ENCODE measurements at places on chromosomes 2 and 18.

DNA sequence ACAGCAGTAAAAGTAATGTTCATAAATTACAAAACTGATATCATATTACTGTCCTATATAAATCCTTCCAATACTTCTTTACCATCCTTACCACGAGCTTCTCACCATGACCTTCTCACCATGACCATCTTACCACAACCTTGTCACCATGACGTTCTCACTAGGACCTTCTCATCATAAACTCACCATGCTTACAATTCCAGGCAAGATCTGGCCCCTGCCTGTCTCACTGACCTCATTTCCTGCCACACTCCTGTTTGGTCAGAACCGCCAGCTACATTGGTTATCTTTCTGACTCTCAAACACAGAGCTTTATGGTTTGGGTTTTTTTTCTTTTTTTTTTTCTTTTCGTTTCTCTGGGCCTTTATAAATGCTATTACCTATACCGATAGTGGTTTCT is 827.6 kb downstream of the RNF144A start:
- DNase-seq: no peak

DNA sequence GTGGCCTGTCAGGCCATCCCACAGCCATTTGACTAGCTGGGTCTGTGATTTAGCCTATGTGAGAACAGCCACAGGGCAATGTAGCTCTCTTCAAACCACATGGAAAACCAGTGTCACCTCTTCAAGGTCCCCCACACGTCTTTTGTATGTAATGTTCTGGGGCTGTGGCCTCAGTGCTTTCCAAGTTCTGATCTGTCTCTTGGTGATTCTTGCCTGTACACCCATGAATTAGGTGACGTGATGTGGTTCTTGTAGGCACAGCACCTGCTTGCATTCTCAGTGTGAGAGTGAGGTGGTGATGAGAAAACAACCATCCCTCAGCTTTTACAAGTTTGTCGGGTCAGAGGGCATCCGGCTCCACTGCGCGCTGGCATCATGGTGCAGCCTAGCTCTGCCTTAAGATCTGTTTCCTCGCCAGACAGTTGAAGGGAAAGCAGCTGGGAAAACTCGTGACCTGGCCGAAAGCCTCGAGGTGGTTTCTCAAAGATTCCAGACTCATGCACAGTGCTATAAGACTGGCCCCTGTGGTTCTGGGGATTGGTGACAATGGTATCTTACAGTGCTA is 125.8 kb downstream of the TANC1 start:
- no peak for DNase-seq

DNA sequence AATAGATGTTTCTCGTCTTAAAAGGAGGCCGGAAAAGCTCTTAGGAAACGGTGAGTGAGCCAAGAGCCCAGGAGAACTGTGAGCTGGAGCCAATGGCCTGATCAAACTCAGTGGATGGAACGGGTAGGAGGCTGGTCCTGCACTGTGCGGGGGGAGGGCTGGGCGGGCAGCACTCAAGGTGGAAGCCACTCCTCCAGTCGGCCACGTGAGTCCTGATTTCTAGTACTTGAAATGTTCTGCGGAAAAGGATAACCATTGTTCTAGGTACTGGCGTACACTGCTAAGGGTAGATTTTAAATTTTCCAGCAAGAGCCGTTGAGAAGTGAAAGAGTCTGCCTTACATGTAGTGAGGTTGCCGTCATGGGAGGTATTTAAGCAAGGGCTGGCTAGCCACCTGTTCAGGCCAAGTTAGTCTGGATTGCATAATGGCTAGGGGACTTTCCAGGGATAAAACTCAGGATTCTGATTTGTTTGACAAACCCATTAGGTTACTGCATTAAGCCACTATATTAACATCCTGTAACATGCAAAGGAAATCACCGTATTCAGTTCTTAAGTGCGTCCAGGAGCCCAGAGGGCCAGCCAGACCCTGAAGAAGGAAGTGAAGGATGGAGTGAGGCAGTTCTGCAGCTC is 51.3 kb upstream of the ODC1 start:
- no peak for DNase-seq

DNA sequence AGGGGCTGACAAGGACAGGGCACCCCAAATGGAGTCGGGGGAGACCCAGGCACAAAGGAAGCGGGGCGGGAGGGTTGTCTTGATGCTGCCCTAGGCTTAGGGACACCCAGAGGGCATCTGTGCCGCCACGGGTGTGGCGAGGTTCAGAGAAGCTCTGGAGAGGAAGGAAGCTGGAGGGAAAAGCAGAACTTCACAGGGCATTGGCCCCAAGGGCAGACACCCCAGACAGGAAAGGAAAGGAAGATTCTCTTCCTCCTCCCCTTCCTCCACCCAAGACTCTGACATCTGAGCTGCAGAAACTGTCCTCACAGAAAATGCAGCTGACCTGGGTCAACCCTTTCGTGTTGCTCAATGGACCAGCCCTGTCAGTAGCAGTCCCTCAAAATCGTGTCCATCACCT is 25.6 kb downstream of the DNMT3A start:
- no peak for DNase-seq

DNA sequence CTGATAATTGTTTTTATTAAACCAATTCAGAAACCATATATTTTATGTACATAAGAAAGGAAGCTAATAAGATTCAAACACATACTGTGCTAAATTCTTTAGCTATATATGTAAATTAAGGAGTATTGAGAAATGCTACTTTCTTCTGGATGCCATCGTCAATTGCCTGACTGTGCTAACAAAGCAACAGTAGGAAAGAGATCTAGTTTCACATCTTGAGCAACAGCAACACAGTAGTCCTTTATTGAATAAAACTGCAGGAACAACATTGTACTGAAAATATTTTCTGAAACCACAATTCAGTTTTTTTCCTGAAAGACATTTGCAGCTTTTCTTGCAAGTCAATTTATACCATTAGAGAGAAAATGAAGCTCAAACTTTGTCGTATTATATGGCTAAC is 1404.9 kb upstream of the SLC39A10 start:
- no peak for DNase-seq

- DNase-seq: no peak
Measured at GRCh38 chr18:13227910-13228309, 9.3 kb downstream of the LDLRAD4 start.

DNA sequence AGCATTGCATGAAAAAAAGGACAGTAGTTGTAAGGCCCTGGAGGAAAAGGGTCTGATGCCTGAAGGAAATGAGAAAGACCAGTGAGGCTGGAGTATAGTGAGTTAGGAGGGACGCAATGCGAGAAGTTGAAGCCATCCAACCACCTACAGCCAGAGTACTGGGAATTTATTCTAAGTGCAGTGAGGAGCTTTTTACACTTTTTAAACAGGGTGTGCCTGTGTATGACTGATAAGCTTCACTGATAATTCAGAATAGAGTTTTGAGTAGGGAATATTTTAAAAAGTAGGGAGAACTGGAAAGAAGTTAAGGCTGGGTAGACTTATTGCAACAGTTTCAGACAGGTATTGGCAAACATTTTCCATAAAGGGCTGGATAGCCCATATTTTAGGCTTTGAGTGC is 35.9 kb upstream of the CCDC85A start:
- DNase-seq: no peak

DNA sequence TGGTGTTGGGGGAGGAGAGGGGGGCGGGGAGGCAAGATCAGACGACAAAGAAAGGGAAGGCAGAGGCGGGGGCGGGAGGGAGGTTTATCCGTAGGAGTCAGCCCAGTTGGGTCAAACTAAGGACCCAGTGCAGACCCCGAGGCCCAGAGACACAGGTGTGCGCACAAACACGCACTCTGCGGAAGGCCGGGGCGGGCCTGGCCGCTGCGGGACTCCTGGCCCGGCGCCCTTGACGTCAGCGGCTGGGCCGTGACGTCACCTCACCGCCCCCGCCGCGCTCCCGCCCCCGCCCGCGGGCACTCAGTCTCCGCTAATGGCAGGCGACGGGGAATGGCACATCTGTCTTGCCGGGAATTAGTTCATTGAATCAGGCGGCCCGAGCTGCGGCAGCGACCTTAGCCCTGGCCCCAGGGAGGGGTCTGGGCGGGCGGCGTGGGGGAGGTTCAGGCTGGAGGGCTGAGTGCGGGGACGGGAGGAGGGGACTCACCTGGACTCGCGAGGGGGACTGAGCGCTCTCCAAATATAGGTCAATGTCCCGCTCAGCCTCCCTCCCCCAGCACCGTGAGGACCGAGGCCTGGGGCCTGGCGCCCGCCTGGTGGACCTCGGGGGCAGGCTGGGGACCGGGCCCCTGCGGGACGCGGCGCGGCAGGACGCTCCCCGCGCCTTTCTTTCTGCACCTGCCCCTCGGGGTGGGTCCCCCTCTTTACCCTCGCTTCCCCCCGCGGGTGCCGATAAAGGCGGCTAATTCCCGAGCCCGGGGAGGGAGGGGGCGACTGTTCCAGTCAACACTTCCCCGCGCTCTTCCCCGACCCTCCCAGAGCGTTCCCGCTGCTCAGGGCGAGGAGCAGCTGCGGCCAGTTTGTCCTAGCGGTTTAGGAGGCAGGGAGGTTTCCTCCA is 15.5 kb upstream of the ECEL1 start:
- no peak for DNase-seq
